ENCODE measurements at places on chromosomes 6 and 20.

- DNase-seq, result no peak
These were observed 1.5 kb upstream of the SLC17A3 start for GRCh38 chr6:25875563-25875905.

GRCh38 chr6:74925683-74926082 is 280.2 kb downstream of the COL12A1 start:
- no peak for DNase-seq

GRCh38 chr20:61037498-61037897 is 214.6 kb upstream of the CDH4 start:
- DNase-seq, result no peak

DNA sequence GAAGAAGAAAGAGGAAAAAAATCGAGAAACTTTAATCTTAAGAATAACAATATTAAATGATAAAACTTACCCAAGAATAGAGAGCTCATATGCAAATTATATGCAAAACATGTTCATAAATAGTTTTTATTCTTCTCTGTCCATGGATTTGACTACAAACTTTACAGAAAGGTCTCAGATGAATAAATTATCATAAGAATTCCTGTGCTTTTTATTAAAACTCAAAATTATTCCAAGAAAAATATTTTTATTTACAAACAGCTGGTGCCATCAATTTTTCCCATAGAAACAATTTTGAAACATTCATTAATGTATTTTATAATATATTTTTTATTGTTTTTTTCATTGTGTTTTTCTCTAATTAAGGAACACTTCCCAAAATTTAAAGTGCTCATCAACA is 12.1 kb downstream of the MYB start:
- DNase-seq, result no peak

- DNase-seq, result no peak
These were observed 117.9 kb upstream of the AKAP12 start for GRCh38 chr6:151121900-151122299.

DNA sequence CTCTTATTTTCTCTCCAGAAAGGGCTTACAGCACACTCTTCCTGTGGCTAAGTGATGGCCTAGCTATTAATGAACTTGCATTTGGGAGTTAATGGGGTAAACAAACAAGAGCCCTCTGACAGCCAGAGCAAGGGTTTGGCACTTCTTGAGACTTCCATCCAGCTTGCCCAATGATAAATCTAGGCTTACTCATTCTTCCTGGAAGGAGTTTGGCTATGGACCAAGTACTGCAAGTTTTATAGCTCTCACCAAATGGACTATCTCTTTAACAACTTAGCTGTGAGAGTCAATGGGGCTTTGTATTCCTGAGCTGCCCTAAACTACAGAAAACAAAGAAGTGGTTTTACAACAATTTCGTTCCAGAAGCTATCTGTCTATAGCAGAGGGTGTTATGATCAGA is 16.7 kb upstream of the PI3 start:
- DNase-seq, result no peak
